Nucleus accumbens (tissue), 56 donors: ENCODE measurements at places on chromosomes 4 and X.

- DNase-seq = no peak
Observed at GRCh38 chr4:86640469-86640868, 46.4 kb downstream of the PTPN13 start.

GRCh38 chr4:124828382-124828781 lies 115.8 kb upstream of the ANKRD50 start:
- DNase-seq = no peak

- DNase-seq = no peak
Observed at GRCh38 chrX:139086246-139086645, 374.7 kb upstream of the FGF13 start.

GRCh38 chr4:90160044-90160443 lies 32.9 kb downstream of the CCSER1 start:
- DNase-seq = no peak

GRCh38 chrX:105636667-105637066 lies 185.7 kb upstream of the NRK start:
- DNase-seq = no peak

GRCh38 chr4:94256828-94257227 lies 49.2 kb downstream of the SMARCAD1 start:
- DNase-seq = no peak

- DNase-seq = no peak
Observed at GRCh38 chr4:89007338-89007939, 49.5 kb downstream of the FAM13A start.

GRCh38 chr4:168551945-168552695 lies 55.3 kb downstream of the PALLD start:
- DNase-seq = no peak

DNA sequence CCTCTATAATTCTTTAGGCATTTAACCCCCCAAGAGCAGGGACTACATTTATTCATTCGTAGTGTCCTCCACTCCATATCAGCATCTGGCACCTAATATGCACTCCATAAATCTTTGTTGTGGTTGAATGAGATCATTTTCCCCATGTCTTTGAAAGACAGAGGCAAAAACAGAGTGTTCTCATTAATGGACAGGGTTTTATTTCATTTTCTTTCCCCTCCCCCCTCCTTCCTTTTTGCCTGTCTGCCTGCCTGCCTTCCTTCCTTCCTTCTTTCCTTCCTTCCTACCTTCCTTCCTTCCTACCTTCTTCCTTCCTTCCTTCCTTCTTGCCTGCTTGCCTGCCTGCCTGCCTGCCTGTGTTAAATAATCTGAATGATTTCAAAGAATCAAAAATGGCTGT lies 83.2 kb downstream of the SHROOM3 start:
- no peak for DNase-seq

DNA sequence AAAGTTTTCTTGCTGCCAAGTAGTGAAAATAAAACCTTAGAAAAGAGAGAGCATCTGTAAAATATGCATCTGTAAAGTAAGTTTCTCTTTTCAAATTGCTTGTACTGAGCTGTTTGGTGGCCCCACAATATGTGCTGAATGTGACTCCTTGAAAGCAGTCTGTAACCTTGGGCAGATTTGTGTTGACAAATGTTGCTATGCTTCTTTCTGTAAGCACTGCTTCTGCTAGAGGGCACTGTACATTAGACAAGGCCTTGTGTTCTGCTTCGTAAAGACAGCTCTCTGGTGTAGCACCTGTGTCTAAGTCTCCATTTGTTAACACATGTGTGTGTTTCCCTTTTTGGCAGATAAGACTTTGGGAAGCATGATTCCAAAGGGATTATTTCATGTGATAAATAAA lies 56.6 kb upstream of the NRK start:
- no peak for DNase-seq

DNA sequence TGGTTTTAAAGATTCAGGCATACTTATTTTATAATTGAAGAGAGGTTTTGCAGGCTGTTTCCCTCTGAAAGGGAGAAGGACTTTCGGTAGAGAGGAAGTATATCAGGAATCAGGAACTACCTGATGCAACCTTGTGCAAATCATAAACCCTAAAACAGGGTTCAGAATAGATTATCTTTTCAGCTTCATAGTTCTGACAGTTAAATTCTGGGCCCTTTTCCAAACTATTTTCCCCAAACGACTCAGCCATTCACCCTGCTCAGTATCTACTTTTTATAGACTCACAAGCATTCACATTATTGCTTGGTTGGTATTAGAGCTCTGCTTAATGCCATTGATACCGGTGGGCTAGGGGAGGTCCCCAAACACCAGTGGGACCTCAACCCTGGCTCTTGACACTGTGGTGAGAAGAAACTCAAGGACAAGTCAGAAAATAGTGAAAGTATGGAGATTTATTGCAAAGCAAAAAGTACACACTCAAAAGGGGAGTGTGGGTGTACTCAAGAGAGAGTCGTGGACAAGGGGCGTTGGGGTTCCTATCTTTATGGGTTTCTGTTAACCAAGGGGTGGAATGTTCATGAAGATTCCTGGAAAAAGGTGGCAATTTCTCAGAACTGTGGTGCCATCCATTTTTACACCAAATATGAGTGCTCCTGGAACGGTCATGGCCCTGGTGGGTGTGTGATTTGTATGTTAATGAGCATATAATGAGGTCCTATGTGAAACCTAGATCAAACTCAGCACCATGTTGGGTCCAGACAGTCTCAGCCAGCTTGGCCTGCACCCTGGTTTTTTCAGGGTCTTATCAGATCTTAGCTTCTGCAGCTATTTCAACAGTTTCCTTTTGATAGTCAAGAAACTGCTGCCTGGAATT lies 238.3 kb downstream of the DCLK2 start:
- DNase-seq = no peak

DNA sequence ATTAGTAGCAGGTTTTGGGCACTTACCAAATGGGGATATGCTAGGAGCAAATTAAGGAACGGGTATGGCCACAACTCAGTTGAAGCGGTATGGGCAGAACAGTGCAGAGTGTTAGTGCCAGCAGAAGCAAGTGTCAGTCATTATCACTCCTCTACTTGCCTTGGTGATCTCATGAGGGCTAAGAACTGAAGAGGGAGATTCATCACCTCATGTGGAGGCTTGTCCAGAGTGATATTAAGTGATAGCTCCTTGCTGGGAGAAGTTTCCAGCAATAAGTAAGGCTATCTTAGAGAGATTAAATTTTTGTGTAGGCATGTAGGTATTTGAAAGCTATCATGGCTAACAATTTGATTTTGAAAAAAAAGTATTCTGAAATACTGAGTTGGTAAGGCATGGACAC lies 615.4 kb upstream of the SMIM31 start:
- DNase-seq = no peak

- DNase-seq = no peak
Observed at GRCh38 chrX:120207009-120207605, 43.5 kb upstream of the ZBTB33 start.

- no peak for DNase-seq
Observed at GRCh38 chr4:137685357-137685756, 153.1 kb upstream of the PCDH18 start.

DNA sequence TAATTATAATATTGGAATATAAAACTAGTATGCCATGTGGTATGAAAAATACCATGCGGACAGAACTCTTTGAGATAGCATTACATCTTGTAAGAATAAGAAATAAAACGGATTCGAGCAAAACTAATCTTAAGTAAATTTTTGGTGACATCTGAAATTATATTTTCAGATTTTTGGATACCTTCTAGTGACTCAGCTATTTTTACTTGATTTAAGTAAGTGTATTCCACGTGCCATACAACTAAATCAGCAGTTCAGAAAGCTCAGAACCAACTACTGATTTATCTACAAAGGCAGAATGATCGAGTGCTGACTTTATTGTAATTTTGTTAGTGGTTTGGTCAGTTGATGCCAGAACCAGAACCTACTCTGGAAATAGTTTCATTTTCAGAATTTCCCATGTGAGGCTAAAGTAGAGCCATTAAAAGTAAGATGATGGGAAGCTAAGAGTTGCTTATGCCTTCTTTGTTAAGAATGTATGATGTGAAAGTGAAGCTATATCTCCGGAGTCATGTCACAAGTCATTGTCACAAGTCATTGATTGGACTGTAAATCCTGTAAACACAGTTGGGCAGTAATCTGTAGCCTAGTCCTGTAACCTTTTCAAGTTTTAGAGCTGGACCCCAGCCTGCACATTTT lies 4.0 kb downstream of the ING2 start:
- no peak for DNase-seq

GRCh38 chrX:153794018-153794896 lies at the start of the genes IDH3G and SSR4:
IDH3G (minus strand) TSS chrX:153794375; CDS start chrX:153794326, 49 bp downstream.
SSR4 (plus strand) TSS chrX:153794668; CDS start chrX:153794688, 20 bp downstream.
- DNase-seq = peak; percentile 77

GRCh38 chr4:153276971-153277370 lies 67.5 kb upstream of the MND1 start:
- DNase-seq = no peak
